Vagina (tissue), 2 donors: ENCODE measurements at places on chromosomes 4 and X.

GRCh38 chrX:112784692-112785091 is 55.9 kb downstream of the AMOT start:
- DNase-seq = no peak

GRCh38 chr4:5218376-5219069 is 167.2 kb downstream of the STK32B start:
- no peak for DNase-seq

- DNase-seq = no peak
These were observed 11.3 kb downstream of the DOCK11 start for GRCh38 chrX:118506805-118507480.

GRCh38 chr4:3007724-3008123 is 44.4 kb downstream of the GRK4 start:
- DNase-seq = no peak

DNA sequence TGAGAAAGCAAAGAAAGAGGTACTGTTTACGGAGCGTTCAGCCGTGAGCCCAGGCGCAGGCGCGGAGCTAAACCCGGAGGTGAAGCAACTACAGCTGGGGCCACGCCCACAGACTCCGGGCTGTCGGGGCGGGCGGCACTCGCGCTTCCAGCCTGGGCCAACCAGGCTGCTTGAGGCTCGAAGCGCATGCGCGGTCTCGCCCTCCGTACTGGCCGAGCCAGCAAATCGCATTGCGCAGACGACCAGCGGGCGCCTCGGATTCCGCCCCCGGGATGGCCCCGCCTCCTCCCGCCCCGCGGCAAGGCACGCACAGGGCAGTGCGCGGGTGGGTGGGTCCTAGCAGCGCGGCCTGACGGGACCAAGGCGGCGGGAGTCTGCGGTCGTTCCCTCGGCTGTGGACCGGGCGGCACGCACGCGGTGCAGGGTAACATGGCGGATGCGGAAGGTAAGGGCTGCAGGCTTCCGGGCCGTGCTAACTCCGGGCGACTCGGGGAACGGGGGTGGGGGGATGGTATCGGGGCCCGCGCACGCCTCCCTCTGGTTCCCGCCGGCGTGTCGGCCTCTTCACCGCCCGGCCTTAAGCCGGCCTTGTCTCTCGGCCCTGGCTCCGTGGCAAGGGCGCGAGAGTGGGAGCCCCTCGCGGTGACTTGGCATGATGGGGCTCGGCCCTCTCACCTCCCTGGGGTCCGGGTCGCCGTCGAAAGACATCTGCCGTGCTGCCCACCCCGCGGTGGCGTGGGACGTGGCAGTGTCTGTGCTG is at the start of gene DKC1:
TSS of gene DKC1 (plus strand) at position 328 of the 760 bp plus-strand sequence. CDS start at position 430, 102 bp downstream.
- no peak for DNase-seq

- DNase-seq = no peak
These were observed 201.1 kb downstream of the ARHGAP24 start for GRCh38 chr4:85676050-85676425.

DNA sequence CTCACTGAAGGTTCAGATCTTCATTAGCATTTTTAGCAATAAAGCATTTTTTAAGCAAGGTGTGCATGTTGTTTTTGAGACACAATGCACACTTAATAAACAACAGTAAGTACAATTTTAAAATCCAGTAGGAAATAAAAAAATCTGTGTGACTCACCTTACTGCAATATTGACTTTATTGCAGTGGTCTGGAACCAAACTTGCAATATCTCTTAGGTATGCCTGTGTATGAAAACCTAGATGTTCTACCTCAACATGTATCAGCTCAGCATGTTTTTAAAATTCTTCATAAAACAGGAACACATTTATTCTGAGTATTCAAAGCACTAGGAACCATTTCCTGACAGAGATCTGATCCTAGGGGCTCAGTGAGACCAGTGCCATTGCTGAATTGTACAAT is 26.7 kb downstream of the NR0B1 start:
- no peak for DNase-seq

DNA sequence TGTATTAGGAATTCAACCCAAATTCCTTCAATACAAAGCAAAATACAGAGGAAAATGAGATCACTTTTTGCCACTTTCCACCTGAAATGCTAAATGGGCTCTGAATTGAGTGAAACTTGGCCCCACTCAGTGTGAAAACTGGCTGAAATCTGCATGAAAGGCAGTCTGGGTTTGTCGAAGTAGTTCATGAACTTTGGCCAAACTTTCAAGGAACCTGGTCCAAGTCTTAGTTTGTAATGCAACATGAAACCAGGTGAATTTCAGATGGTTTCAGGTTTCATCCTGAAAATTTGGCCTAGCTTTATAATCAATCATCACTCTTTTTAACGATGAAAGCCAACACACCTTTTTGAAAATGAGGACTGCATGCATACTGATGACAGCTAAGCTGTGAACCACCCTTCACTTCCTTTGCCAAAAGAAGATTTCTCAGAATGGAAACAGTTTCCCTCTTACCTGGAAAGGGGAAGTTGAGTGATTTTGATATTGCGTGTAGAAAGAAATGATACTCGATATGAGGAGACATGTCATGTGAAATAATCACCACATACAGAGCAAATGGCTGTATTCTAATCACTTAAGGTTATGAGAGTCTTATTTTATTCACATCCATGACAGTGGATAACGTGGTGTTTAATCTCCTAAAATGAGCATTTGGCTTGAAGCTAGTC is 209.9 kb upstream of the ETNPPL start:
- no peak for DNase-seq

- DNase-seq = no peak
These were observed 517.0 kb downstream of the ZIC3 start for GRCh38 chrX:138082896-138083295.

DNA sequence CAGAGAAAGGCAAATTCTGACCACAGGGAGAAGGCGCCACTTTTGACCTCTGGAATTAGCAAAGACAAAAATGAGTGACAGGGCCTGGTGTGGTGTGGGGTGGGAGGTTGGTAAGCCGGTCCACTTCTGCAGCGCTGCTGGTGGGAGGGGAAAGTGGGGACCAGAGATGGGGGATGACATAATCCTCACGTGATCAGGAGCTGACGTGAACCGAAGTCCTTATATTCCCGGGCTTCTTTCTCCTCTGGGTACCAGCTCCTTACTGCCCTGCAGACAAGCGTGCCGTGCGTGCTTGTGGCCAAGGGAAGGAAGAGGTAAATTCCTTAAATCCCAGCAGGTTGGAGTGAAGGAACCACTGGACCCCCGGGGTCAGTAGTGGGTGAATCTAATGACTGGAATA is at the start of gene TCEAL7:
TSS of gene TCEAL7 (plus strand) at position 249 of the 400 bp plus-strand sequence. CDS start 1,165 bp downstream, outside the sequence.
- no peak for DNase-seq

DNA sequence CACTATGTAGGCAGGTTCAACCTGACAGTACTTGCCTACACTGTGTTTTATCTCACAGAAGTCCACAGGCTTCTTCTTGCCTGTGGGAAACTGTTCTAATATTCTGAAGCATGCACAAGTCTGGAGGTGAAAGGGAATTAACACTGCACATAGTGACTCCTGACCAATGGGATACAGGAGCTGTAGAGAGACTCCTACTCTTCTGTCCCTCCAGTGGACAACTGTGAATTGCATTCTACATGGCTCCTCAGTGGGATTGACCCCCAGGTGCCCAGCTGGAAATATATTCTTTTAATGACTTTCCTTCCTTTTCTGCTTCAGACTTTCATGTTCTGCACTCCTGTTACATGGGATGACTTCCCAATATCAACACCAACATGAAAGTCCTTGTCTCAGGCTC is 8.2 kb upstream of the YIPF6 start:
- DNase-seq = no peak

DNA sequence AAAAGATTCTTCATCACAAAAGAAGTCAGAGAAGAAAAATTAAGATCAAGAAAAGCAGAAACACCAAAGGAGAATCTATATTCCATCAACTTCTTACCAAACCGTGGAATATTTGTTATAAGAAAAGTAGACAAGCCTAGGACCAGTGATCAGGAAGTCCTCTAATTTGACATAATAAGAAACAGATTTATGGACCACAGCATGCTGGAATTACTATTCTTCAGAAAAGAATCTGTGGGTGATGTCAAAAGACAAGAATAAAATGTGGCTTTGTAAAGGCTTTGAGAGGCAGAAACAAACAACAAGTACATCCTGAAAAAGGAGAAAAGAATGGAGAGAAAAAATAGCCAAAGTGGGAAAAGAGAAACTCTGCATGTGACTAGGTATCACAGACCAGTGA is 123.3 kb downstream of the SLC10A7 start:
- no peak for DNase-seq

DNA sequence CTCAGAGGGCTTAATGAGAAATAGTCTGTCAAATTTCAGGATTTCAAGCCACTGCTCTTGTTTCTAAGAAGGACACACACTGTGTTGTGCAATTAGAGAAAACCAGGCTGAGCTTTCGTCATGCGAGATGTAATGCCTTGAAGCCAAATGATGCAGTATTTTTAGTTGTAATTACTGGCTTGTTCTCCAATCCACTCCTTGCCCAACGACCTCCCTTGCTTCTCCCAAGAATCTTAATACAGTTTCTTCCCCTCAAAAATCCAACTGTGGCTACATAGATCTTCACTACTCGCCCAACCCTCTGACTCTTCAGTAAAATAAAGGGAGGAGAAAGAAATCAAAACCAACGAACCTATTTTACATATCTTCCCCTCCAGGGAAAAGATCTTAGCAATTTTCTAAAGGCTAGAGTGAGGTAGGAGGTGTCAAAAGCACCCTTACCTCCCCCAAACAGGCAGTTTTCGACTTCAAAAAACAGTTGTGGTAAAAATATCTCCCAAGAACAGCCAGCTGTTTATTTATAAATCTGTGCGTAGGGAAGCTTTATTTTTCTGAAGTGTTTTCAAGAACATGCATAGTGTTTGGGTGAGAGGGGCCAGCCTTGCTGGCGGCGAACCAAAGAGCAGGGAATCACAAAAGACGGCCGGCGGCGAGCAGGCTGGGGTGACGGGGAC is 68.7 kb downstream of the MGST2 start:
- DNase-seq = no peak

DNA sequence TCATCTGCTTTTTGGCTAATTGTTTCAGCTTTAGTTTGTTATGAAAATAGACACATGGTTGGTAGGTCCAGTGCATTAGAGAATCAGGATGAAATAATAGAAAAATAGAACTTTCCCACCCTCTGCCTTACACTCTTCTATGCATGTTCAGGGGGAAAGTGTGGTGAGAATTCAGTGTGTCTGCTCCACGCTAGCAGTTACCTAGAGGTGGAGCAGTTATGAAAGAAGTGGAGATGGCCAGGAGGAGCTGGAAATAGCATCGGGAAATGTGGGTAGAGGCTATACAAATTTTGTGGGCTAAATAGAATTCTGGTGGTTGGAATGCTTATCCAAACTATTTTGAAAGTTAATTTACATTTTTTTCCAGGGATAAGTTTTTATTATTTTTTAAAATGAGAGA is 91.4 kb upstream of the MAD2L1 start:
- DNase-seq = no peak

- no peak for DNase-seq
These were observed 105.1 kb downstream of the FNIP2 start for GRCh38 chr4:158873795-158874401.

DNA sequence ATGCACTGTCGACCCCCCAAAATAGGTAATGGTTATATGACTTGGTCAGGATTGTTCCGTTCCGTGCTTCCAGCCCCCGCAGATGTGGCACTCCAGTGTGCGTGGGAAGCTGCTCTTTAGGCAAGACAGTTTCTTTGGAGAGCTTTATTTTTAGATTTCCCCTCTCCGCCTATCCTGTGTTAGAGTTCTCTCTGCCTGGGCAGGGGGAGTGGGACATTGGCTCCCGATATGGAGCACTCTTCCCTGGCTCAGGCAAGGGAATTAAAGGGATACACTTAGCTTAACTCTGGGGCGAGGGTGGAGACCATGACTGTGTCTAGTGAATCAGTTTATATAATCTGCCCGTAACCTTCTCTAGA is 36.0 kb downstream of the DLG3 start:
- DNase-seq = no peak

- DNase-seq = no peak
These were observed 10.1 kb downstream of the REELD1 start for GRCh38 chr4:146224326-146224966.

- no peak for DNase-seq
These were observed 809 bp downstream of the MND1 start for GRCh38 chr4:153345012-153345981.

- no peak for DNase-seq
These were observed 202.5 kb upstream of the KLF8 start for GRCh38 chrX:56029691-56030090.

- DNase-seq = no peak
These were observed 1724.3 kb upstream of the TENM3 start for GRCh38 chr4:180518906-180519305.

DNA sequence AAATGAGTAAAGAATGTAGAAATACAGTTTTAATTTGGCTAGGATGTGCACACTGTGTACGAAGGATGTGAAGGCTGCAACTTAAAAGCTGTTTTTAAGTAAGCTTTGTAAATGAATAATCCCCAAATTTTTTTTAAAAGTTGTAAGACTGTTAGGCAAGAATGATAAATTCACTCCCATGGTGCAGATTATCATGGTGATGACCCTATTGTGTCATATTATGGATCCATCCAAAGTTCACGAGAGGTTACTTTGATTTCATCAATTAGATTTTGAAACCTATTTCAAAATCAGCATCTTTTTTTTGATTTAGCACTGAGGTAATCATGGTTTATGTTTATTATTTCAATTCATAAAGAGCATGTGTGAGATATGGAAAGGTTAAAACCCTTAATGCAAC is 62.9 kb upstream of the ETNPPL start:
- no peak for DNase-seq

- DNase-seq = no peak
These were observed 32.0 kb downstream of the EVC start for GRCh38 chr4:5742968-5743367.

DNA sequence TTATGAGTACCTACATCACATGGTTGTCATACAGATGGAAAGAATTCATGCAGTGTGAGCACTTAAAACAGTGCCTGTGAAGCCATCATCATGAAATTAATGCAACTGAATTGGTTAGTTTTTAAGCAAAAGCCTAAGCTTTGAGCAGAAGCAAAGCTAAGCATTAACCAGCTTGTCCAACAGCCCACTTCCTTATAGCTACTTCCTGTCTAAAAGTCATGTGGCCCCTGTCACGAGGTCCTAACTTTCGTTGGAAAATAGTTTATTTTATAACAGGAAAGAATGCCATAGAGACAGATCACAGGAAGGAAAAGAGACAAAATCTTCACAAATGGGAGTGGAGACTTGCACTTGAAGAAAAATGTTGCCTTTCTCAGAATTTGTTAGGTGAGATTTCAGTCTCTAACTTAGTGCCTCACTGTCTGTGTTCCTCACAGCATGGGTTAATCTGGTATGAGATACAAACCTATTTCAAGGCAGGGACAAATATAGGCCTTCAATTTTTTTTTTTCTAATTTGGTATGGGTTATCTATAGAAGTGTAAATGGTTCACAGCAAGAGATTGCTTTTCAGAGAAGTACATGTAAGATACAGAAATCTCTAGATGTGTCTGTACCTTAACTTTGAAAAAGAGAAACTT is 27.7 kb upstream of the VCX start:
- no peak for DNase-seq

- no peak for DNase-seq
These were observed 39.6 kb upstream of the ZNF81 start for GRCh38 chrX:47797084-47797483.

- no peak for DNase-seq
These were observed 1.6 kb upstream of the ABLIM2 start for GRCh38 chr4:8160233-8160560.
